PC-3 (cell line): ENCODE measurements at places on chromosomes 12 and 14. TPM values are rescaled to one million over a fixed set of nuclear protein-coding genes. Genes with fewer than 3 reads are reported as not detected.

SVOP gene
- not detected in 2 replicates for total RNA-seq

BICDL1 gene
- total RNA-seq, result 3.6 and 5.8 TPM in 2 replicates

KLRC4 gene
- not detected in 2 replicates for total RNA-seq

MSI1 gene
- total RNA-seq, result 0.12 TPM in 1 of 2 replicates, not detected in the other

ADAMTS20 gene
- total RNA-seq, result 1.0 and 1.6 TPM in 2 replicates

CMA1 gene
- total RNA-seq, result not detected in 2 replicates

PTGER2 gene
- total RNA-seq, result 4.6 and 4.7 TPM in 2 replicates

KRT79 gene
- total RNA-seq, result 0.46 TPM in 1 of 2 replicates, not detected in the other

ANHX gene
- total RNA-seq, result not detected in 2 replicates

AACS gene
- total RNA-seq, result 31.9 and 37.6 TPM in 2 replicates

CCER1 gene
- not detected in 2 replicates for total RNA-seq

TAS2R50 gene
- total RNA-seq, result 0.29 and 1.5 TPM in 2 replicates
